ENCODE measurements at places on chromosomes 6 and 20.

DNA sequence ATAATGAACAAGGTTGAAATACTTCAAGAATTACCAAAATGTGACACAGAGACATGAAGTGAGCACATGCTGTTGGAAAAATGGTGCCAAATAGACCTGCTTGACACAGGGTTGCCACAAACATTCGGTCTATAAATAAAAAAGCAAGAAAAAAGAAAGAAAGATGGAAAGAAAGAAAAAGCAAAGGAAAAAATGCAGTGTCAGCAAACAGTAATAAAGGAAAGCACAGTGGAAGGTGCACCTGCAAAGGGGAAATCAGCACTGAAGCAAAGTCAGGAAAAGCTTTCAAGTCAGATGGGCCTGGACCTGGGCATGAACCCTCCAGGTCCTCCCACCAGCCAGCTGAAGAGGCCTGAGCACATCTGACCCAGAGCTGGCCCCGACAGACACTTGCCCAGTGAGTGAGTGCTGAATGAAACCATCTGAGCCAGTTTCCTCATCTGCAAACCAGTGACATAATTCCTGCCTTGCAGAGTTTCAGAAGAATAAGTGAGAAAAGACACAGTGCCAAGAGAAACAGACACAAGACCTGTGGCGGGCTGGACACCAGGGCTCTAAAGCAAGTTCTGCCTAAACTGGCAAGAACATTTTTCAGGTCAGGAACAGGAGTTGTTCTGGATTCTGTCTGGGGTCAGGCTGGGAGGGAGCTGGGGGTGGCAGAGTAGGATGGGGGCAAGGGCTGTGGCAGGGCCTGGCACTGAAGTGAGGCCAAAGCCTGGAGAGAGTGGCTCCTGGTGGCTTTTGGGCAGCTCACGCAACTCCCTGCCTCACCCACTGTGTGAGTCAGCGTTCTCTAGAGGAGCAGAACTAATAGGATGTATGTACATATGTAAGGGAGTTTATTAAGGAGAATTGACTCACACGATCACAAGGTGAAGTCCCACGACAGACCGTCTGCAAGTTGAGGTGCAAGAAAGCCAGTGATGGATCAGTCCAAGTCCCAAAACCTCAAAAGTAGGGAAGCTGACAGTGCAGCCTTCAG is 23.9 kb upstream of the MICB start:
- DNase-seq, result no peak

DNA sequence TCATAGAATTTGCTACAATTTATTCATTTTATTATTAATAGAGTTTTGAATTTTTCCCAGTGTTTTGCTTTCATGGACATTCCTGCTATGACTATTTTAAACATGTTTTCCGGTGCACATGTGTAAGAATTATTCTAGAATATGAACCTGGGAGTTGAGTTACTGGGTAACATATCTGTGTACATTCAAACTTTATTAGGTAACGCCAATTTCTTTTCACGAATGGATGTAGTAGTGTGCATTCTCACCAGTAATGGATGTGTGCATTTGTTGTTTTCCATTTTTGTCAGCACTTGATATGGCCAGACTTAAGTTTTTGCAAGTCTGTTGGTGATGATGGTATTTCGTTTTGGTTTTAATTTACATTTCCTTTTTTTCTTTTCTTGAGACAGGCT is 118.8 kb downstream of the CDKAL1 start:
- no peak for DNase-seq

DNA sequence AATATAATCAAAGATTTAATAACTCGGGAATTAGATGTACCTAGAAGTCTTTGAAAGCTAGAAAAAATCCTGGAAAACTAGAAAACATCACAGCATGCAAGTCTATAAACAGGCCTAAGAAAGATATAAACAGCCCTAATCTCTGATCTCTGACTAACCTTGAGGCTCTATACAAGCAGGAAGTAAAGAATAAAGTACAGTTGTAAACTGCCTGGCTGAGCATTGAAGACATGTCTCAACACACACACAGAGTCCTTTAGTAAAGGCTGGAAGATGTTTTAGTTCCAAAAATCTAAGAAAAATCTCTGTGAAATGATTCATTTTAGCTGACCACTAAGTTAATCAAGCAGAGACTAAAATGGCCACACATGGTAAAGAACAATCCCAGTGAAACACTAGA is 774.5 kb downstream of the EYS start:
- no peak for DNase-seq

DNA sequence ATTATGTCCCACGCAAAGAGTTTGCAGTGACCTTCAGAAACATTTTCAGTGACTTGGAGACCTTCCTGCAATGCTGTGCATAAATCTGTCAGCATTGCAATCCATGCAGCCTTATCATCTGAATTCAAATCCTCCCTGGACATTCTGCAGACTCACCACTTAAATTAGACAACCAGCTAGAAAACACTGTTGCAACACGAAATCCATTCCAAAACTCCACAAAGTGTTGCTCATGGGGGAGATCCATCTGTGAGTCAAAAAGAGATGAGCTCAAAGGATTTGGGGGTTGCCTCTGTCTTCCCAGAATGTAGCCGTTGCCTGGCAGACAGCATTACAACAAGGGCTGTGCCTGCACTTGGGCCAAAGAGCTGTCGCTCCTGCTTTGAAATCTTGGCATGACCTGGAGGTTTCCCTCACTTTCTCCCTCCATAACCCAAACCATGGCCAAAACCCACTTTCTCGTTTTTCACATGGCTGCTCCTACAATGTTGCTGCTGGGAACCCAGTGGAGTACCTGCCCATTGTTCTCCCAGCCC is 163.5 kb upstream of the CDYL start:
- DNase-seq, result no peak

- no peak for DNase-seq
Measured at GRCh38 chr6:58419321-58419720, 1101.9 kb downstream of the PRIM2 start.

- no peak for DNase-seq
Measured at GRCh38 chr6:89542866-89543265, 95.7 kb downstream of the LYRM2 start.

GRCh38 chr6:169891421-169891820 is 140.0 kb downstream of the ERMARD start:
- DNase-seq, result no peak

DNA sequence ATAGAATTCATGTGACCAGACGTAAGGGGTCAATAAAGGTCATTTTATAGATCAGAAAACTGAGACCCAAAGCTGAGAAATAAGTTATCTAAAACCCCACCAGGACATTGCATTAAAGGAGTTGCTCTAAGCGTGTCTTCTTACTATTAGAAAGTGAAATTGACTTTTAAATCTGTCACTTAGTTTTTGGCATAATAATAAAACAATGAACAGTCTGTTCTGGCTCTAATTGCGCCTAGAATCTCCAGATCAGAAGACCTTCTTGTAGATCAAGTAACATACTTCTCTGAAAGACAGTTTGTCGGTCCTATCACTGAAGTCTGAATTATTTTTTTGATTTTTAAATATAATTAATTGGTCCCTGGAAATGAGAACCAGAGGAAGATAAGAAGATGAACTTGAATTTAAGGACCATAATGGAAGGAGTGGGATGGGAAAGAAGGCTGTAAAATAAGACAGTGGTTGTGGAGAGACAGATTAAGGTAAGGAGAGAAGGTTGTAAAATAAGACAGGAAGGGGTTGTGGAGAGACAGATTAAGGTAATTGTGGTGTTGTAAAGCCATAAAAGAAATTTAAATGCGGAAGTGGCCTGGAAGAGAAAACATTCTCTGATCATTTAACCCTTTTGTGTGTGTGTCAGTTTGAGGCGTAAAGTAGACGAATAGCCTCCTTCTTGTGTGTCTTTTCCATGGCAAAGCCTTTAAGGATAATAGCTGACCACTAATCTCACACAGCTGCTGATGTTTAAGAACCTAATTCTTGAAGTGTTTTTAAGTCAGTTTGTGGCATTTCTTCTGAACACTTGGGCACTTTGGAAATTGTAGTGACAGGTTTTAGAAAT is 20.1 kb downstream of the TOP1 start:
- no peak for DNase-seq

GRCh38 chr6:68873236-68873635 is 238.2 kb downstream of the ADGRB3 start:
- DNase-seq, result no peak

DNA sequence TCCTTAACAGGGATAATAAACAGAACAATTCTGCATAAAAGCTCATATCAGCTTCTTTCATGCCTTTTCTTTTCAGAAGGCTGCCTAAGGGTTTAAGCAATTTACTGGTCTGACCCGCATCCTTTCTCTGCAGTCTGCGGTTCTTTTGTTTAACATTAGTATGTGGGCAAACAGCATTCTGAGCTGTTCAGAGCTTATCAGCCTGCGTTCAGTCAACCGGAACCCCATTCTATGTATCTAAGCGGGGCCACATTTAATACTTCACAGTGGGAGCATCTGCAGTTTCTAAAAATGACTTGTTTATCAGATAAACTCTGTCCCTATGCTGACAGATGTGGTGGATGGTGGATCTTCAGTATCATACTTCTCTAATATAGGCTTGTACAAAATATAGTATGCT is 758.9 kb upstream of the MMS22L start:
- no peak for DNase-seq

GRCh38 chr20:12040261-12040660 is 122.6 kb downstream of the BTBD3 start:
- DNase-seq, result no peak

DNA sequence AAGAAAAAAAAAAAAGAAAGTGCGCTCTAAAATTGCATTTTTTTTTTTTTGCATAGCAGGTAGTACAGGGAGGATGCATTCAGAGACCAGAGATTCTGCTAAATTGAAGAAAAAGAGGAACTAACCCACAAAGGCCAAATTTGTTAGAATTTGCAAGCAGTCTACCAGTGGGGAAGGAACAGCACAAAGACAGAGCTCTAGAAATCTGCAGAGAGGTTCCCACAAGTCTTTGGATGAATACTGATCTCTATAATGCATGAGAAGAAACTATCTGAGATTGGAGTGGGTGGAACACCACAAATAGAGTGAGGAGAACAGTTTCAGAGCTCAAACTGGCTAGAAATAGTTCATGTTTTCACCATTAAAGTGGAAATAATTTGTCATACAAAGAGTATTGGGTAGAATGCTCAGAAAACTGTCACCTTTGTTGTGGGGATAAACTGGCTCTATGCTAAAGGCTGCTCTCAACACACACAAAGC is 79.6 kb upstream of the AHI1 start:
- DNase-seq, result no peak

DNA sequence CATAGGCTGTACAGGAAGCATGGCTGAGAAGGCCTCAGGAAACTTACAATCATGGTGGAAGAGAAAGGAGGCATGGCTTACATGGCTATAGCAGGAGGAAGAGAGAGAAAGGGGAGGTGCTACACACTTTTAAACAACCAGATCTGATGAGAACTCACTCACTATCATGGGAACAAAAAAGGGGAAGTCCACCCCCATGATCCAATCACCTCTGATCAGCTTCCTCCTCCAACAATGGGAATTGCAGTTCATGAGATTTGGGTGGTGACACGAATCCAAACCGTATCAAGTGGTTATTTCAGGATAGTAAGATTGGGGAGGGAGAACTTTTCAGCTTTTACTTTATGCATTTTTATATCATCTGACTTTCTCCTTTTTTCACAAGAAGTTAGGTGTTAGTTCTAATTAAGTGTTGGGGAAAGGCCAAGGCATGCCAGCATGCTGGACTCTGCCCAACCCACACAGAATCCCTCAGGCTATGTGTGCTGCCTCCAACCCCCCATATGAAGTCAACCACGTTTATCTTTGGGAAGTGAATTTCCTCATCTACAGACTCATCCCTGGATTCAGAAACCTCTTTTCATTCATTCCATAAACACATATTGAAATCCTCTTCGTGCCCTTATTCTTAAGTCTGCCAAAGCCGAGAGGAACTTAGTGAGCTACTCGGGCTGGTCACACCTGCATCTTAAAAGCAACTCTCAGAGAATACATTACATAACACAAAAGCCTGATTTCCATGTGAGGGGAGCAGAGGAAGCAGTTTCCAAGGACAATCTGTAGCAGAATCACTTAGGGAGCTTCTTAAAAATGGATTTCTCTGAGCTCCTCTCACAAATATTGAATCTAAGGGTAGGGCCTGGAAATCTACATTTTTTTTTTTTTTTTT is 16.7 kb upstream of the CLIC5 start:
- no peak for DNase-seq

DNA sequence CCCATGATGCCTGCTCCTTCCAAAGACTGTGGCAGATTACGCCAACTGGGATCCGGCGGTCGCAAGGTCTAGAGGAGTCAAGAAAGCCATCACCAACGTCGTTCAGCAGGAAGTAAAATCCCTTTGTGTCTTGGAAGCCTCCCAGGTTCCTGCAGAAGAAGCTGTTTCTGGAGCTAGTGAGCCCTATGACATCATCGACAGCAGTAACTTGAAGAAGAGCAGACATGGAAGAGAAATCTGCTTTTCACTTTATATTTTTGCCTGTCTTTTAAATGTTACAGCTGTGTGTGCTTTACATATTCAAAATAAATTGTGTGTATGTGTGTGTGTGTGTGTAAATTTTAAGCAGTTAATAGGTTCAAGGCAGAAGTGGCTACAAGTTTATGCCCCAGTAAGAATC is 7.4 kb upstream of the OR2H2 start:
- no peak for DNase-seq

GRCh38 chr6:116475141-116475540 is 14.0 kb downstream of the CALHM6 start:
- no peak for DNase-seq

GRCh38 chr6:116471531-116471930 is 10.4 kb downstream of the CALHM6 start:
- no peak for DNase-seq

DNA sequence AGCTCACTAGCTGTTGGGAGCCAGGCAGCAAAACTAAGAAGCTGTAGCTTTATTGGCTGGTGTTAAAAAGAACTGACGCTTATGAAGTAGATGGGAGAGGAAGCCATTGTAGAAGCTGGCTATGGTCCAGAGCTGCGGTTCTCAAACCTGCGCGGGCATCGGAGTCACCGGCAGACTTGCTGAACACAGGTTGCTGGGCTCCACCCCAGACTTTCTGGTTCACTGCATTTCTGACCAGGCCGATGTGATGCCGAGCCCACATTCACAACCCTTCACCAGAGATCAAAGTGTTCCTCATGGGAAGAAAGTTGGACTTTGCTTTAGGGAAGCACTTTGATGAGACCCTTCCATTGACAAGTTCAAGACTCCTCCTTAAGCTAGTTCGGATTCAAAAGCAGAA is 231.6 kb downstream of the QKI start:
- no peak for DNase-seq

DNA sequence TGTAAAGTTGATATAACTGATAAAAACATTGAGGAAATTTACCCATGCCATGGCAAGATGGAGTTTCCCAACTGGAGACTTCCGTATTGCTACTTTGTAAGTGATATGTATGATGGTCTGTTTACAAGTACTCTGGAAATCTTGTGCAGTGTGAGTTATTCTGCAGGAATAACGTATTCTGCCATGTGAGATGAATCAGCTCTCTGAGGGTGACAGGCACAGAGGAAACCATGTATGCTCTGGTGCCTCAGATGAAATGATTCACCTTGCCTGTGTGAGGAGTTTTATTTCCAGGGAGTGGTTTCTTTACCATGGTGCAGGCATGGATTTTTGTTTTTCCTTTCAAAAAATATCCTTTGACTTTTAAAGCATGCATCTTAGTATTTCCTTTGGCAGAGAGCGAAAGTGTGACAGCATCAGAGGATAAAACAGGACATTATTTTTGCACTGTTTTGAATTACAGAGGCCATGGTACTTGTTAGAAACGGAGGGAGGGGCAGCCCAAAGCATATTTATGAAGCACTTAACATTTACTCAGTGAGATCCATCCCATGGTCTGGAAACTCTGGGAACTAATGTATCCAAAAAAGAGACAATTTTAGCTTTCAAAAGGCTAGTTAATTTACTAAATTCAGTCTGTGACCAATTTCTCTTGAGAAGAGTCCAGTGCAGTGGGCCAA is 36.0 kb upstream of the MTRF1L start:
- DNase-seq, result no peak

GRCh38 chr6:45997875-45998506 is 17.7 kb downstream of the CLIC5 start:
- DNase-seq, result no peak

All from CD4-positive, alpha-beta T cell treated with Interleukin-17A for 4 hours (primary cell).